ENCODE measurements at places on chromosomes 2 and 18.

DNA sequence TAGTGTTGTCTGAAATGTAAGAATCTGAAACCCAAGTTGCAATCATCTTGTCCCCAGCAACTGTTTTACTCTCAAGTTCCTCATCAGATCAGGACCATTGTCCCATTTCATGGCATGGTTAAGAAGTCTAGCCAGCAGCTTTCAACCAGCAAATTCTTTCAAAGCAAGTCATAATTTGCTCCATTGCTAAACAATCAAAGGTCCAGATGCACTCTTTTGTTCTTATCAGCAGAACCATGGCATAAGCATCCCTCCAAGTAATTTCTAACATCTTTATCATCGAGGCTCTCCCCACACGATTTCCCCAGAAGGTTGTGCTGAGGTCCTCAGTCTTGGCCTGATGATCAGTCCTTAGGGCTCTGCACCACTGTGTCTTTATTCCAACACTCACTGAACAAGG is 67.5 kb upstream of the APCDD1 start:
- DNase-seq, result no peak

- DNase-seq, result no peak
Measured at GRCh38 chr2:158477202-158477601, 20.4 kb downstream of the PKP4 start.

GRCh38 chr2:239735131-239735828 is 289.9 kb downstream of the NDUFA10 start:
- DNase-seq, result no peak

DNA sequence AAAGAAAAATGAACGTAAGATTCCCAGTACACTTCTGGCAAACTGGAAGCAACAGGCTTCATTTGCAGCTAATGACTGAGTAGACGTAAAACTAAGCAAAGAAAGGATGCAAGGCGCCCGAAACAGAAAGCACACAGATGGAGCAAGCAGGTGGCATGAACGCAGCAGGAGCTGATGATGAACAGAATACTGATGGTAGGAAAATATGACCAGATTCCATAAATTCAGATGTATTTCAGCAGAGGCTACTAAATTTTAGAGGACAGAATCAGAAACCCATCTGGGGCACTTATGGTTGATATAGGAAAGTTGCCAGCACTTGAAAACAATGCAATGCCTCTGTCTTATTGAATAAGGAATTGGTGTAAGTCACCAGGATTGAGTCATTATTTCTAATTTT is 658.7 kb upstream of the LINC00305 start:
- no peak for DNase-seq

DNA sequence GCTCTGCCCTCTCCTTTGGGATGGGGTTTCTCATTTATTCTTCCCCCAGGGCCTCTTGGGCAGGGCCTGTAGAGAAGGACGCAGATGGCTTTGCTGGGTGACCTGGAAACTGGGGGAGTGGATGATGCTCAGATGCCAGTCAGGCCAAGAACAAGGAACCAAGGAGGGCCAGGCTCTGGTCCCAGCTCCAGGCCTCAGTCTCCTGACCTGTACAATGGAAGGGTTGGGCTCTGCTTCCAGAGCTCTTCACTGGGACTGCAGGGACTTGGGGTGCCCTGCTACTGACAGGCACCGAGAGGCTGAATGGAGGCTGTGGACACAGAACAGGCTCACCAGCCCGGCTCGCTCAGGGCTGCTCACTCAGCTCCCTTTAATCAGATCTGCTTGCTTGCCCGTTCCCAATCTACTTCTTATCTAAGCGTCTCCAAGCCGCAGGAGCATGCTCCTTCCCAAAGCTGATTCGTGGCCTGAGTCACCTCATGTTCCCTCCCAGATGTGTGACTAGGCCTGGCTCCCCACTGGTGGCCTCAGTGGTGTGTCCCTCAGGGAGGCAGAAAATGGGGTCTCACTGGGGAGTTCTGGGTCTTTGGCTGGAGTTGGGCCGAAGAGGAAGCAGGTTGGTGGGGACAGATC is 82.6 kb upstream of the ODC1 start:
- no peak for DNase-seq

DNA sequence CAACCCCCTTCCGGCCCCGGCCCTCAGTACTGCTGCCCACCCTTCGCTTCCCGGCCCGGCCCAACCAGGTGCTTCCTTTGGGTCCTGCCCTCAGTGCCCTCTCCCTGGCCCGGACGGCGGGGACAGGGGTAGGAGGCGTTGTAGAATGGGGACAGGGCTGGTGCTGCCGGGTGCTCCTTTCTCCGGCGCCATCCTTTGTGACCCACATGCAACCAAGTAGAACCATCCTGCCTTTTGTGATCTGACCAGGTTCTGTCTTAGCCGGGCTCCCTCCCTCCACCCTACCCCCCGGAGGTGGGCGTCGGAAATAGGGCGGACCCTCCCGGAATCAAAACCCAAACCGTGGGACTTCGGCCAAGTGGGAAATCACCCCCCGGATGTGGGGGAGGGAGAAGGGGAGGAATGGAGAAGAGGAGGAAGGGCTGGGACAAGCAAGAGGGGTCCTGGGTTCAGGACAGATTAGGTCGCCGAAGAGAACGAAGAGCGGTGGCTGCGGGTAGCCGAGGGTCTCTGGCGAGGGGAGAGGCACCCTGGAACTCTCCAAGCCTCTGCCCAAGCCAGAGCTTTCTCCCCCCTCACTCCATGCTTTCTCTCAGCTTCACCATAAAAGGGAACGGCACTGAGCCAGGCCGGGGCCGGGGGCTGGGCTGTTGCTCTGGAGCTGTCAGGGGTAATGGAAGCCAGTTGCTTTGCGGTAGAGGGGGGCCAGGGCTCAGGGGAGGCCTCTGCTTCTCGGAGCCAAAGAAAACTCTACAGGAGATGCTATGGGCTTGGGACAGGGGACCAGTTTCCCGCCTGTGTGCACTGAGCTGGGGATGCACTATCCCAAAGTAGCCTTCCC is 756 bp upstream of the OST4 start:
- peak; percentile 48 for DNase-seq

DNA sequence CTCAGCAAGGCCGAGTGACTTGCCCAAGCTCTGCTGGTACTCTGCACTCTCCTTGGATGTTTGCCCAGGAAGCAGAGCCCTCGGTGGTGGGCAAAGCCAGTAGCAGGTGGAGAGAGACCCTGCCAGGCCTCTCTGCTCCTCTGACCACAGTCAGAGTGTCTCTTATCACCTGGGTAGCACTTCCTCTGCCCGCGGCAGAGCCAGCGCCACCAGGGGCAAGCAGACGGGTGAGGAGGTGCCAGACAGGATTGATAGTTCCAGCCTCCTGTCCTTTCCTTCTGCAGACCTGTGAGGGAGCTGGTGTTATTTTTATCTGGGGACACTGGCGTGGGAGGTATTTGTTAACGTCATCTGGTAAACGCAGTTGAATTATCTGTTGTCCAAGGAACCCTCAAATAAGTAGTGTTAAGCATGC is 152.9 kb downstream of the SMAD7 start:
- no peak for DNase-seq

GRCh38 chr2:32366595-32366994 is 9.8 kb downstream of the BIRC6 start:
- no peak for DNase-seq

- DNase-seq, result no peak
Measured at GRCh38 chr2:24724111-24724775, 68.9 kb downstream of the PTRHD1 start.

DNA sequence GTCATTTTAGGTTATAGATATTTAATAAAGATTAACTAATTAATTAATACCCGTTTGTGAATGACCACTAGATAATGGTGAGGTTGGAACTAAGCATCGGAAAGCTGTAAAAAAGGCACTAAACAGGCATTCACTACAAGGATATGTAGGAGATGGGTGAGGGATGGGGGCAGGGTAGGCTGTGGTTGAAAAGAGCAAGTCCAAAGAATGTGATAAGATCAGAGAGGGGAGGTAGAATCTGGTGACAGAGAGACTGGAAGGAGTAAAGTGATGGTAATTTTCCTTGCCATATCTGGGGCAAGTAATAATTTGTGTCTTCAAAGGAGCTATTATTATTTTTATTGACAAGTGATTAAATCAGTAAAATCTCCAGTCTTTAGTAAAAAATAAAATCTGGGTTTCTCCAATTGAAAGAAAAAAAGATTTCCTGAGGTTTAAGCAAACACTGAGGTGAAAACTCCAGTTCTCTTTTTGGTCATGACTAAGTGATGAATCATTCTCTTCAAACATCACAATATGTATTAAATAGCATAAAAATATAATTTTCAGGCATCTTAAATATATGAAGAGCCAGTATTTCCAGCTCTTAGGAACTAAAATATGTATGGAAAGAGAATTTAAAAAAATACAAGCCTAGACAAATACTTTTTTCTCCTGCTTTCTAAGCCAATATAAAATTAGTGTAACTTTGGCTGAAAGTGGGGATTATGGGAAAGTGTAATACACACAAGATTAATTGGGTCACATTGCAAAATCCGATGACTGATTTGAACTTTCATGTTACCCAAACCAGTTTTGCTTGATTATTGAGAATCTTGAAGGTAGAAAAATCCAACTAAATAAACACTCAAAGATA is 259.1 kb upstream of the RBMS1 start:
- DNase-seq, result peak; percentile 28

DNA sequence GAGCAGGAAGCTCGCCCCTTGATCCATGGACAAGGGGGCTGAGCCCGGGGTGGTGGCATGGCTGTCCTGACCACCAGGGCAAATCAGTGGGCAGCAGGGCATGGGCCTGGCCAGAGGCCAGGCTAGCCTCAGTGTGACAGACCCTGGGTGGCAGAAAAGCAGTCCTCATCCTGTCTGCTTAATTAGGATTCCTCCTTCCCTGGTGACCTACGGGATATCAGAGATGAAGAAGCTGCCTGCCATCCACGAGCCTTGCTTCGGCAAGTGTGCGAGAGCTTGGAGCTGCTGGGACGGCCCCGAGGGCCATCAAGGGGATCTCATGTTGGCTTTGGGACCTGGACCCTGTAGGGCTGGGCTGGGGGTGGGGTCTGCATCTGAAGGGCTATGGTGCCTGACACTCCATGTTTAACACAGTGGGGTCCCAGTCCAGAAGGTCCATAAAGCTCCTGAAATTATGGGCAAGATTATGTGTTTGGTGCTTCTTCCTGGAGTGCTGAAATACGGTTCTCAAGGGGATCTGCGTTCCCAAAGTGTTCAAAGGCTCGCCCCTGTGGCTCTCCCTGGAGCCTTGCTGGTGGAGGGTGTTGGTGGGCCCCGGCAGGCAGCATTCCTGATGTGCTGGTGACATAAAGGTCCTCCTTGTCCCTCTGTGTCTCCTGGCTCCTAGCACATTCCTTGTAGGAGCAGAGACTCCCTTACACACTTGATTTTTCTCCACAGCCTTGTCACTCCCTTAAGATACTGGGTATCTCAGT is 52.6 kb downstream of the KCNIP3 start:
- DNase-seq, result no peak

DNA sequence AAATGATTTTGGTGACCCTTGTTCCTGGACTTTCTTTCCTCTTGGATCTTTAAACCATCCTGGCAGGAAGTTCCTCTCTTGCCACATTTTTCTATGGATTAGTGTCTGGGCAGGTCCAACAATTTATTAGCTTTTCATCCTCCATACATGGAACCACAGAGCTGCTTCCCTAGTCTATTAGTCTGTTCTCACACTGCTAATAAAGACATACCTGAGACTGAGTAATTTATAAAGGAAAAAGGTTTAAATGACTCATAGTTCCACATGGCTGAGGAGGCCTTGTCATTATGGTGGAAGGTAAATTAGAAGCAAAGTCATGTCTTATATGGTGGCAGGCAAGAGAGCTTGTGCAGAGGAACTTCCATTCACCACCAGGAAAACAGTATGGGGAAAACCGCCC is 122.9 kb downstream of the DDX1 start:
- DNase-seq, result no peak

DNA sequence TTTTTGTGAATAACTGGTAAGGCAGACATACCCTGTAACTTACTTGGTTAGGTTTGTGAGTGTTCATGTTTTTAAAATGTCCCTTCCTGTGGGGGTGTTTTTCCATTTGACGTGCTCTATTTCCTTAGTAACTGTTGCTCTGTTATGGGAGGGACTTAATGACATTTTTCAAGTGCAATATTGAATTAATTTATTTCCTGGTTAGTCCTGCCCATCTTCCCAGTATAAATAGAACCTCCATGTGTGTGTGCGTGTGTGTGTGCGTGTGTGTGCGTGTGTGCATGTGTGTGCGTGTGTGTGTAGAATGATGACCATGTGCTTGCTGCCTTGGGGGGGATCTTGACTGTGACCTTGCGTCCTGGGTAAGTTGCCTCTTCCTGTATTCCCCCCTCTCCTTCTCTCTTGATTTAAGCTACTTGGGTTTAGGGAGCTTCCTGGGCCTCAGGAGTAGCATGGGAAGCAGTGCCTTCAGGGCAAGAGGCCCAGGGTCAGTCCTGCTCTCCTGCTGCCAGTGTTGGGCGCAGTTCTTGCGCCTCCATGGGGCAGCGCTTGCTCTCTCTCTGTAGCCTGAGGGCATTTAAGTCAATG is 163.9 kb downstream of the LDLRAD4 start:
- no peak for DNase-seq

DNA sequence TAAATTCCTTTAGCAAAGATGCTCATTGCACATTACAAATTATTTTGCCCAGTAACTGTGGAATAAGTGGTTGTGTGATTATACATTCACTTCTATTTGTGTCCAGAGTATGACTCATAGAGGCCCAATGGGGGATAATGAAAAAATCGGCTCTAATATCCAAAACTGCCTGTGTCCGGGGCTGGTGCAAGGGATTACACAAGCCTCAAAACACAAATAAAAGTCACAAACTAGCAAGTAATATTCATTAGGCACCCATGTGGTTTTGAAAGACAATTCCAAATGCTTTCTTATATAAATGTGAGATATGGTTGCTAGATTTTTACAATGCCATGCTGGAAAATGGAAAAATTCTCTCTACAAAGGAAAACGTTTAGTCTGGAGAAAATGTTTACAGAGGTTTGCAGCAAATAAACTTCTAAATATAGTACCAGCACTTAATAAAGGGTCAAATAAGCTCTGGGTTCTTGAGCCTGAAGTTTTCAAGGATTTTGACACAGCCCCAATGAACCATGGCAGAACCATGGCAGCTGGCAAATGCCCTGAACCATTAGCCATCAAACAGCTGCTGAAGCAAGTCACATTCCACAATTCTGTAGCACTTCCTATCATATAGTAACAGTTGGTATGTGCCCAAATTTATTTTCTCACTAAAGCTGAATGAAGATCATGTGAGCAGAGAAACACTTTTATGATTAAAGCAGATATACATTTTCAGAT is 40.5 kb downstream of the IRS1 start:
- DNase-seq, result no peak

DNA sequence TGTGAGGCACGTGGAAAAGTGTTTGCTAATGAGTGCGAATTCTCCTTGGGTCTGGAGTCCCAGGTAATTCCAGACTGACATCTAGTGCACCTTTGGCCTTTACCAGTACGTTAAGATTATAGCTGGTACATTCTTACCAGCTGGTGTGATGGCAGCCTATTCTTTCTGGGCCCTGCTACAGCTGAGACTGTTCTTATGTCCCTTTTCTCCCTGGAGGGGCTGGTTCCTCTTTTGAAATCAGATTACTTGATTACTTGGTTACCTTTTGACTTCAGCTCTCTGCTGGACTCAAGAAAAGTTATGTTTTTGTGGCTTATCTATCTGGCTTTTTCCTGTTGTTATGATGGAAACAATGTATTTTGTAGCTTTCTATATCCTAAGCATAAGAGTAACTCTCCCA is 14.5 kb downstream of the CABYR start:
- no peak for DNase-seq

- DNase-seq, result no peak
Measured at GRCh38 chr18:28065031-28065792, 111.7 kb downstream of the CDH2 start.

- DNase-seq, result no peak
Measured at GRCh38 chr2:33077844-33078243, 131.1 kb downstream of the LTBP1 start.

- no peak for DNase-seq
Measured at GRCh38 chr2:128797533-128797932, 478.9 kb upstream of the HS6ST1 start.

Data from activated CD4-positive, alpha-beta T cell treated with anti-CD3 and anti-CD28 coated beads for 48 hours (primary cell).